Mesenchymal stem cell (in vitro differentiated cells and primary cell): ENCODE measurements at places on chromosomes 4 and X.
A peak's percentile ranks its signal among the peaks of the same experiment; 100 is the strongest.

- DNase-seq = no peak
- no peaks in the 10 kb centered on the region for H3K27me3 ChIP-seq
- no peaks in the 10 kb centered on the region for H3K36me3 ChIP-seq
- no peak overlapping the region for H3K27ac ChIP-seq
These were observed 1418.7 kb downstream of the FSTL5 start for GRCh38 chr4:160745126-160745525.

DNA sequence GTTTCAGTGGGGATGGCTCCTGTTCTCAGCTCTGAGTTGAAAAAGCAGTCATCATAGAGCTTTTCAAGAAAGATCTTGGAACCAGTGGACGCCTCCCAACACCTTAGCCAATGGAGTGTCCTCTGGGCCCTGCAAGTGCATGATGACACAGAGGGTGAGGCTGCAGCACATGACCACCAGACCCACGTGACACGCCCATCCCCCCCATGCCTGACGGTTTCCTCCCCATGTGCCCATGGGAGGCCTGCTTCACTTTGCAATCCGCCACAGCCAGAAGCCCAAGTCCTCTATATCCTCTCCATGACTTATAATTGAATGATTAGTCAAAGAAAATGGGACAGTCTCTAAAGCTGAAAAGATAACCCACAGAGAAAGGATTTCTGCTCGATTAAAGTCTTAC lies 187.0 kb downstream of the AFAP1 start:
- no peak for DNase-seq
- H3K4me3 ChIP-seq = no peak overlapping the region
- H3K4me1 ChIP-seq = peaks cover 3% of the 10 kb centered on the region
- H3K27ac ChIP-seq = no peak overlapping the region
- peaks cover 2% of the 10 kb centered on the region for H3K27me3 ChIP-seq
- no peaks in the 10 kb centered on the region for H3K36me3 ChIP-seq

DNA sequence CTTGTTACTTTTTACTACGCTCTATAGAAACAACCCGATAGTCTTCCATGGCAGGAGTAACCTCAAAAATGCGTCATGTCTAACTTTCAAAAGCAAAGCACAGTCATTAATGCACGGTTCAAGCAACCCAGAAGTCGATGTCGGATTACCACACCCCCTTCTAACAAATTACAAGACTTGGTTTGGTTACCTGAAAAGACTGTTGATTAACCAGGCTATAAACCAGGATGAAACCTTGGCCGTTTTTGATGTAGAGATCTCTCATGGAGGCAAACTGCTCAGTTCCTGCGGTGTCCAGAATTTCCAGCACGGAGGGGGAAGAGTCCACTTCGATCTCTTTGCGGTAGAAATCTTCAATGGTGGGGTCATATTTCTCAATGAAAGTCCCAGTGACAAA lies 2.4 kb downstream of the RAP2C start:
- H3K4me1 ChIP-seq = peaks cover 2% of the 10 kb centered on the region
- H3K4me3 ChIP-seq = peak overlapping the region; percentile 75
- no peaks in the 10 kb centered on the region for H3K27me3 ChIP-seq
- peak overlapping the region; percentile 66 for H3K27ac ChIP-seq

- DNase-seq = no peak
- no peak overlapping the region for H3K27ac ChIP-seq
- H3K27me3 ChIP-seq = no peaks in the 10 kb centered on the region
- H3K36me3 ChIP-seq = no peaks in the 10 kb centered on the region
- no peak overlapping the region for H3K4me3 ChIP-seq
These were observed 244.8 kb upstream of the NEIL3 start for GRCh38 chr4:177064729-177065394.
